NCI-H524 treated with DMSO at 0.1 percent for 48 hours (cell line): ENCODE measurements at places on chromosomes 4 and X.

- no peak for DNase-seq
These were observed 573.9 kb upstream of the GRID2 start for GRCh38 chr4:91729851-91730250.

DNA sequence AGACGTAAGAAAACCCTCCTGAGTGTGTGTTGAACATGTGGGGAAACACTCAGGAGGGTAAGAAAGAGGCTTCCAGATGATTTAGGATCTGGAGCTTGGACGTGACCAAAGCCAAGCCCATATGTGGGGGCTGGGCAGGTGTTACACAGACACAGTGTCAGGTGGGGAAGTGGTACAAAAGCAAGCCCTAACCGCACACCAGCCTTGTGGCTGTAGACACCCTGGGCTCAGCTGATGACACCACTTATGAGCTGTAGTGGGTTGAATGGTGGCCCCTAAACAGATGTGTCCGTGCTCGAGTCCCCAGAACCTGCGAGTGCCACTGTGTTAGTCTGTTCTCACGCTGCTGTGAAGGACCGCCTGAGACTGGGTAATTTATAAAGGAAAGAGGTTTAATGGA is 25.0 kb upstream of the NSG1 start:
- no peak for DNase-seq

GRCh38 chr4:3202836-3203820 is 45.8 kb upstream of the MSANTD1 start:
- no peak for DNase-seq

DNA sequence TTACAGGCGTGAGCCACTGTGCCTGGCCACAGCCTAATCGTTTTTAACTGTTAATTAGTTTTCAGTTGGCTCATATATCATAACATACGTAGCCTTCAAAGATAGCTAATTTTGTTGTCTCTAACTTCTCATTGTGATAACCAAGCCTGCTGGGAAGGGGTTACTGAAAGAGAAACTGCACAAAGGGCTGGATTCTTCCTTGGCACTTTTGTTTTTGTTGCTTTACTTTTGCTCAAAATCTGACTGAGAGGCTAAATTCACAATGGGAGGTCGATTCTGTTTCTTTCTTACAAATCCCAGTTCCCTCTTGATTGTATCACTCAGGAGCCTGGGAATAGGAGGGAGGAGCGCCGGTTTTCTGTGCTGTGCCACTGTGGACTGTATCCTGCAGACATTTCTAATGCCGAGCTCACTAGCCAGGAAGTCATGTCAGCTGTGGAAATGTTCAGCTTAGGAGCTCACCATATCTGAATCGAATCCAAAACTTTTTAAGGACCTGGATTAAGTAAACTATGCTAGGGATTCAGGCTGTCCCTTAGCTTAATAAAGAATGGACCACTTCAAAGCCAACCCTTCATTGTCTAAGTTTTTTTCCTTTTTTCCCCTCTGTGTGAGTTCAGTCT is 120.5 kb upstream of the FAT1 start:
- DNase-seq = no peak

DNA sequence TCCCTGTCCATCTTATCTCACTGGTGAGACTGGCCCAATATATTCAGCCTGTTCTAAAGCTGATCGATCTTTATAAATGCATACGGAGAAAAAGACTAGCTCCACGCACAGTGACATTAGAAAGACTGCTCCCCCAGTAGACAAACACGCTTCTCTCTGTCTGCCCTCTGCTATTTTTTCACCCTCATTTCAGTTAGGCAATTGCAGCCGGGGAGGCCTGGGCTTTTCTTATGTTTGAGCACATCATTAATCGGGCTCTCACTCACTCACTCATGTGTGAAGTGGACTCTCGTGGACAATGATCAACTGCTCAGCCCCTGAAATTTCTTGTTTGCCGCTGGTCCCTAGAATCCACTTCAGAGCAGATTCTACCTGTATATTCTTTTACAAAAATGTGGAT is 824.7 kb upstream of the TENM3 start:
- no peak for DNase-seq

DNA sequence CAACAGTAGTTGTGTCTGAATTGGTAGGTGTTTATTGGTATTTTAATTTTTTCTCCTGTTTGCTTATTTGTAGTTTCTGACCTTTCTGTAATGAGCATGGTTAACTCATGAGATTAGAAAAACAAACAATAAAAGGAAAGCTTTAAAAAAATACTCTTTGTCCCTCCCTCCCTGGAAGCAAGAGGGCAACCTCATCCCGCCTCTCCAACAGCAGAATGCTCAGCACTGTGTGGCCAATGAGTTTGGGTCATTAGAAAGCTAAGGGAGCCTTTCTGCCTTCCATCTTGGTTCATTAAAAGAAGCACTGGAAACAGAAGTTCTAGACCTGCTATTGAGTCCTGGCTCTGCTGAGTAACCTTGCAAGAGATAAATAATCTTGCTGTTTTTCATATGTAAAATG is 33.9 kb downstream of the TRPC5 start:
- DNase-seq = no peak

GRCh38 chr4:8646296-8647093 is 53.9 kb downstream of the CPZ start:
- DNase-seq = no peak

DNA sequence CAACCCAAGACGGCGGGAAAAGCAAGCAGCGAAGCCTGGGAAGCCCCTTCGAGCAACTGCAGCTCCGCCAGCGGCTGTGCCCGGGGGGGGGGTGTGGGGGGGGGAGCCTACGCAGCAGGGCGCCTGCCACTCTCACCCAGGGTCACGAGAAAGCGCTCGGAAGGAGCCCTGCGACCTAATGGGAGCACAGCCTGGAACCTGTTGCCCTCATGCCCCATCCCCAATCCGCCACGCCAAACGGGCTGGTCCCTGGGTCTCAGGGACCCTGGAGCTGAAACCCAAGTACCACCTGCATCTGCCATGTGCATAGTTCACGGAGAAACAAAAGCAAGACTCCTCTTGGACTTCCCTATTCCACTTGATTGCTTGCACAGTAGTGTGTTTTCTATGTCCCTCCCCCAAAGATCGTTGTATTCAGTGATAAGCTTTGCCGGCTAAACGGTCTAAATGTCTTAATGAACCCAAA is 359 bp upstream of the GAB3 start:
- no peak for DNase-seq

- no peak for DNase-seq
These were observed 1892.3 kb upstream of the PCDH7 start for GRCh38 chr4:28827866-28828265.

GRCh38 chr4:73127839-73128453 is 58.4 kb upstream of the COX18 start:
- no peak for DNase-seq

- DNase-seq = no peak
These were observed 24.1 kb upstream of the MRFAP1 start for GRCh38 chr4:6616087-6616995.

DNA sequence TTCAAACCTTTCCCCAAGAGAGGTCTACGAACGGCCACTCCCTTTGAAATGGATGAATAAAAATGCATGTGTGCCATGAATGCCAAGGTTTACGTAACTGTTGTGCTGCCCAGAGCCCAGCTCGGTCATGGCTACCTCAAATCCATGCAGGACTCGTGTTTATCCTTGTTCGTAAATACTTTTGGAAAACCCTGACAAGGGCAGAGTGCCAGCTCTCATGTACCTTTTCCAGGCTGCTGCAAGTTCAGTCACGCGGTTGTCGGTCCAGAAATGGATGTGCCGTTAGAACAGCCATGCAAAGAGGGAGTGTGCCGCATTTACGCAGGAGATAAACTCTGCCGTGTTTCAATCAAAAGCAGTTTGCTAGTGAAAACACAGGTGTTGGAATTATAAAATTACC is 123.4 kb downstream of the AMELX start:
- no peak for DNase-seq

DNA sequence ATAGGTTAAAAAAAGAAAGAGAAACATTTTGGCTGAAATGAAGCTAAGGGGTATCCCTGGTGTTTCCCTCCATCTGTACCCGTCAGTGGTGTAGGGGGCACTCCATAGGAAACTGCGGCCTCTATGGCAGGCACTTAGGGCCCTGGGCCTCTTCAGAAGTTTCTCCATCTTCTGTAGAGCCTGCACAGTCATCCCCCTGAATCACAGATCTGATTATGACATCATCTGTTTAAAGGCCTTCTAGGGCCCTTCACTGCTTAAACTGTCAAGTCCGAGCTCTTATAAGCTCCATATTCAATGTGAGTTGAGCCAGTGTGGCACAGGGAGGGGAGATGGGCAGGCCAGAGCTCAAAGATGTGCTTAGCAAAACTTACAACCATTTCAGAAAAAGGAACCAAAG is 241.3 kb downstream of the NR3C2 start:
- no peak for DNase-seq
